ENCODE measurements at places on chromosomes 7 and 10.

DNA sequence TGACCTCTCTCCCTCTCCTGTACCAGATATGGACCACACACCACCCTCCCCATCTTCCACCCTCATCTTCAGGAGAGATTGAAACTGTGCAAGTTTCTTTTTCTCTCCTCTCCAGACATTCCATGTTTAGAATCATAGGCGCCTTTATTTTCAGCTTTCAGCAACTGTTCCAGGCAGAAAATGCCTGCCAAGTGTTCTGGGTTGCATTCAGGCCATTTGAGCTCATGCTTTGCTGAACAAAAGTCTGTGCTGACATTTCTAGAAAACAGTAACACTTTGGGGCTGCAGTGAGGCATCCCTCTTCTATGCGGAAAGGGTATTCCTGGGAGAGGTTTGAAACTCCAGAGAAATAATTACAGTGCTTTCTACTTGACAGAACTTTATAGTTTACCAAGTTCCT is 361.7 kb downstream of the GPAM start:
- no peak for DNase-seq

GRCh38 chr10:51596695-51597094 is 102.7 kb downstream of the CSTF2T start:
- DNase-seq, result no peak

GRCh38 chr10:49743464-49744075 is 18.6 kb downstream of the OGDHL start:
- no peak for DNase-seq

DNA sequence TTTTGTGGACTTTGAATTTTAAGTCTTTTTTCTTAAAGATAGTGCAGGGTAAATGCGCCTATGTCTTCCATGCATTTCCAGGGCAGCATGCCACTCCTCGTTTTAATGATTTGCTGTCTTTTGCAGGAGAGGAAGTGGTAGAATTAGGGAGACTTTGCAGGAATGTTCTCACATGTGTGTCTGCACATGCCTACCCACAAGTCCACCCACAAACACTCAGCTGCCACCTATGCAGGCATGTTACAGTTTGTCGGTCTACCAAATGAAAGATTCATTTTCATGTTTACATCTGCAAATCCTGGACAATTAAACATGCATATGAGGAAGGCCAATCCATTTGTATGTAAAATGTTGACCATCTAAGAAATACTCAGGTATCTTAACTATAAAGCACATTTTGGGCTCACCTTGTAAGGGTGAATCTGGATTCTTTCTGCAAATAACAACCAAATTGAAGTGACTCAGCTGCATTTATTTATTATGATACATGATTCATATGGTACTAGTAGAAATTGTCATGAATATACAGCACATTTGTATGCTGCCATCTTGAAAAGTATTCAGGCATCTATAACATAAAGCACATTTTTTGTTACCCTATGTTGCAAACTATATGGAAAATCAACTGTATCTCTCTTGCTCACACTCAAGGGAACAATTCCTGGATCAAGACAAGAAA is 4.7 kb upstream of the TEX36 start:
- no peak for DNase-seq

DNA sequence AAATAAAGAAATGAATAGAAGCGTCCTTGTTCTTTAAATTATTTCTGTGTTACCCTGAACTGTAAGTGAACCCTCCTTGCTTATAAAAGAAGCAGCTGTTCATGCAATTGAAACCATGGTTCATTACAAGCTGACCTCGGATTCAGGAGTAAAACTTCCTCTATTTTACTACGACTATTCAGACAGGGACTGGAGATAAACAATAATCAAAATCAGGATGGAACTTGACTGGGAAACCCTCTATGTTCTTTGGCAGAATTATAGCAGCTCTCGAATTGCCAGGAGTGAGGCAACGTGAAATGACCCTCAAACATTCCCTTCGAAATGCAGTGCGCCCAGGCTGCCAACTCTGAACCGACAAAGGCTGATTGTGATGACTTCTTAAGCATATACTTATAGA is 172.1 kb downstream of the CYP26A1 start:
- no peak for DNase-seq

GRCh38 chr10:91593366-91593765 is 39.5 kb downstream of the PPP1R3C start:
- DNase-seq, result no peak

DNA sequence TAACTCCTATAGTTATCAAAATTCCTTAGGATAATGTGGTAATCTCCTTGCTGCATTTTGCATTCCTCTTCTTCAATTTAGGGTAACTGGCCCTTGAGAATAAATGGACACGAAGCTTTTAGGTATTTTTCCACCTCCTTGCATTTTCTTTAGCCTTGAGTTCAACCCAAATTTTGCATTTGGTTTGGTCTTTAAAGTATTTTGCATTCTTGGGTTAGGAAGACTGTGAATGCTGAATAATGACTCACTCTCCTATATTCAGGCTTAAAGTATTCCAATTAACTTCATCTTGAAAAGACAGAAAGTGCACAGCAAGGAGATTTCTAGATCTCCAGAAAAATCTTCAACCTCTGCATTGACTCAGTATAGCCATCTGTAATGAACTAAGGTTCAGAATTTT is 47.3 kb downstream of the TFPI2 start:
- no peak for DNase-seq

- DNase-seq, result no peak
Measured at GRCh38 chr10:102630663-102631062, 13.6 kb upstream of the TRIM8 start.

DNA sequence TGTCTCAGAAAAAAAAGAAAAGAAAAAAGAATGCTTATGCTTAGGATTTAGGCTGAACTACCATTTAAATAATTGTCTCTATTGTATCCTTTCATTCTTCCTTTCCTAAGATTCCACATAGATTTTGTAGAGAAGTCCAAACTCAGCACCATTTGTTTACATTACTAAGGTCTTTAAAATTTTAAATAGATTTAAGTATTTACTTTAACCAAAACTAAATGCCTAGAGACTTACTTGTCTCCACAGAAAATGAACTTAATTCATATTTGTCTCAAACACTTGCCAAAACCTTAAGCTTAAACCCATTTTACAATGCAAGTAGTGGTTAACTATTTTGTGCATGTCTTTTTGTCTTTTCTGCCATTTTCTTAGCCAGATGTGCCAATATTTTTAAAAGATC is 54.1 kb upstream of the ABI1 start:
- no peak for DNase-seq

DNA sequence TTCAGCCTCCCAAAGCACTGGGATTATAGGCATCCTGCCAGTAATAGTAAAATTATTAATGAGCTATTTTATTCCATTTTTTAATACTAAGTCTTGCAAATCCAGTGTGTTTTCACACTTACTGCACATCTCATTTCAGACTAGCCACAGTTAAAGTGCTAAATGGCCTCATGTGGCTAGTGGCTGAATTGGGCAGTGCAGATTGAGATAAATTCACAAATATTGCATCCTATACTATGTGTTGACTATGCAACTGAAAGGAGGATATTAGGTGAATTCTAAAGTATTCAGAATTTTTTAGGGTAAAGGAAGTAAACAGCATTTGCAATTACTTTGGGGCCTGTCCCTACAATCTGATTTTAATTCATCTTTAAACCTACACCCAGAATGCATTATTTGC is 10.2 kb downstream of the APBB1IP start:
- no peak for DNase-seq

DNA sequence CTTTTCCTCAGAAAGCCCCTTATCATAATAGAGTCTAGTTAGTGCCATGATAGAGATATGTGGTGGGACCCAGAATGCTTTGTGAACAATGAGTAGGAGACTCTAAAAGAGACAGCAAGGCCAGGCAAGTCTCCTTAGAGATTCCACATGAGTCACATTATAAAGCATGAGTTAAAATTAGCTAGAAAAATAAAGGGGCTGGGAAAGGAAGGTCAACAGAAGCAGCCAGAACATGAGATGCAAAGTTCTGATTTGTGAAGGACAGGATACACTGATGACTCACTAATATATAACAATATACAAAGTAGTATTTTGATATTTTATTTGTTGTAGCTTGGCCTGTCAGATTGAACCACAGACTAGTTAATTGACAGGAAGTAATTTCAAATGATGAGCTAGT is 25.3 kb upstream of the SNX13 start:
- DNase-seq, result no peak

DNA sequence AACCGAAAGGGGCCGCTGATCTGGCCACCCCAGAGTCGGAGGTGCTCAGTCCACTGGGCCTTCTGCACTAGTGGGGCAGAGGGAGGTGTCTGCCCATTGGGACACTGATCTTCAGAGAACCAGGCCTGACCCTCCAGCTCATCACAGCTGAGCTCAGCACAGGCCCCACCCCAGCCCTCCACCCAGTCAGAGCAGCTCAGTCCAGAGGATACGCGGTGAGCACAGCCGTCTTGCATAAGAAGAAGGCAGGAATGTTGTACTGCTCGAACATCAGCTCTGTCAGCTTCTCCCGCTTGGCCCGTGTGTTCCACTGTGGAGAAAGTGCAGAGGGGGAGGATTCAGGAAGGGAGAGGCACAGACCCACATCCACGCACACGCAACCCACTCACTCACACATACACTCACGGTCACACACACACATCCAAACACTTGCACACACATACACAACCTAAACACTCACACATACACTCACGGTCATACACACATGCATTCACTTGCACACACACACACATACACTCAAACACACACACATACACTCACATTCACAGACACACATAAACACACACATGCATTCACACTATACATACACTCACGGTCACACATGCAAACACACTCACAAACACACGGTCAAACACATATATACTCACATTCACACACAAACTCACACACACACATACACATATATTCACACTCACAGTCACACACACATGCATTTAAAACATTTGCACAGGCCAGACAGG is 6.3 kb downstream of the ACTL6B start:
- DNase-seq, result no peak

All from NCI-H510A treated with DMSO at 0.1 percent for 48 hours (cell line).